CD4-positive, alpha-beta T cell treated with Interleukin-4 for 4 hours (primary cell): ENCODE measurements at places on chromosomes 5 and 9.

GRCh38 chr9:22159586-22159985, 150.5 kb upstream of the CDKN2B start:
- DNase-seq = no peak

DNA sequence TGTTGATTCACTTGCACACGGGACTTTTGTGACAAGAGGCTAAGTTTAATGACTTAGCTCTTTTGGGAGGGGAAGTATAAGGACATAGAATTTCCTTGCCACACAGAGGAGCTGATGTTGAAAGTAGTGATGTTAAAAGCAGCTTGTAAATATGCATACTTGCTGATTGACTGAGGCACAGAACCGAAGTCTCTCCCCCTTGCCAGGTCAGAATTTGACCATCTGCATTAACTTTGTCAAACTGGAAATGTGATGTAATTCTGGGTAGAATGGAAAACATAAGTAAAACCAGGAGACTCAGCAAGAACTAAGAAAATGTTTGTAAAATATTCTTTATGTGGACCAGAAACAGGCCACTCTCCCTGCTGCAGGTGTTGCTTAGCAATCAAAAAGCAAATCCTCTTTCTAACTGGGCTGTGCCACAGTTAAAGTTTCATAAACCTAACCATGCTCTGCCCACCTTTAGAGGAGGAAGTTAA, 284.2 kb downstream of the NR3C1 start:
- no peak for DNase-seq

DNA sequence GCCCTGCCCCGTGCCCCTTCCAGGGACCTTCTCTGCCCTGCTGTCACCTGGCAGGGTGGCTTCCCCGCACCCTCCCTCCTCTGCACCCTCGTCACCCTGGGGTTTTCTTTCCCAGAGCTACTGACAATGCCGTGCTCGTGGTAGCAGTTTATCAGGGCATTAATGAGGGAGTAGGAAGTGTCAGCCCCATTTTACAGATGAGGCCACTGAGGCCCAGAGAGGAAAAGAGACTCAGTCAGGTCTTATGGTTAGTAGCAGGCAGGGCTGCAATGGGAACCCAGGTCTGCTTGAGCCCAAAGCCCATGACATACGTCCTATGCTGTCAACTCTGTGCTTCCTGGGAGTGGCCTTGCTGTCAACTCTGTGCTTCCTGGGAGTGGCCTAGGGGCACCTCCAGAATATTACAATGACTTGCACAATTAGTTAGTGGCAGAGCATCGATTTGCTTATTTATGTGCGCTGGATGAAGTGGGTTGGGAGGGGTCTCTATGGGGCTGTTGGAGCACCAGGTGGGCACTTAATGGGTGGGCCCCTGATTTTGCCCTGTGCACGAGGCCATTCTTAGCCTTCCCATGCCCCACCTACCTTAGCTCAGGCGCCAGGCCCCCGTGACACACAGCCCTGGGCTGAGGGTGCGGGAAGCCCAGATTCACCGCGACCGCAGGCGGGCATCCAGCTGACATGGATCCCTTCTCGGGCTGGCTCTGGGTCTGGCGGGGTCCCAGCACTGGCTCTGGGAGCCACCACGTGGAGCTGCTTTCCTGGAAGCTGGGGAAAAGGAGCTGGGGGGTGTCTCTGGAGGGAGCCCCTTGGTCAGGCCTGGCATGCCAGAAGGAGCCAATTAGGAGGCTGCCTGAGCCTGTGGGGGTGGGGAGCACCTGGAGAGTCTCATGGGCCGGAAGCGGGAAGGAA, 82.0 kb upstream of the ORM1 start:
- DNase-seq = no peak

DNA sequence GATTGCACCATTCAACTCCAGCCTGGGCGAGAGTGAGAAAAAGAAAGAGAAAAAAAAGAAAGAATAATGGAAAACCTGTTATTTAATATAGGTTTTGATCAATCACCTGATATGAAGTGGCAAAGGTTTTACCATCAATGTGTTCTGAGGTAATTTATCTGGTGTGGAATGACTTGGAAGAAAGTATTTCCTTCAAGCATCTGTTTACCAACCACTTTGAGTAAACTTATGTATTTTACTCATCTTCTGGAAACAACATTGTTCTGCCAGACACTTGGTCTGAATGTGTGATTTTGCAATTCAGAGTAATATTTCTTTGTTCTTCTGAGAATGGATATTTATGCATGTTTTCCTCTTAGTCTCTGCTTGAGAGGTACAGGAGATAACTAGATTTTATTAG, 24.3 kb downstream of the KIF2A start:
- DNase-seq = no peak

GRCh38 chr5:58926541-58926935, 343.7 kb downstream of the RAB3C start:
- DNase-seq = no peak

- no peak for DNase-seq
Observed at GRCh38 chr5:55902696-55903095, 51.5 kb downstream of the IL31RA start.

GRCh38 chr5:53926026-53926425, 365.6 kb downstream of the NDUFS4 start:
- DNase-seq = no peak

DNA sequence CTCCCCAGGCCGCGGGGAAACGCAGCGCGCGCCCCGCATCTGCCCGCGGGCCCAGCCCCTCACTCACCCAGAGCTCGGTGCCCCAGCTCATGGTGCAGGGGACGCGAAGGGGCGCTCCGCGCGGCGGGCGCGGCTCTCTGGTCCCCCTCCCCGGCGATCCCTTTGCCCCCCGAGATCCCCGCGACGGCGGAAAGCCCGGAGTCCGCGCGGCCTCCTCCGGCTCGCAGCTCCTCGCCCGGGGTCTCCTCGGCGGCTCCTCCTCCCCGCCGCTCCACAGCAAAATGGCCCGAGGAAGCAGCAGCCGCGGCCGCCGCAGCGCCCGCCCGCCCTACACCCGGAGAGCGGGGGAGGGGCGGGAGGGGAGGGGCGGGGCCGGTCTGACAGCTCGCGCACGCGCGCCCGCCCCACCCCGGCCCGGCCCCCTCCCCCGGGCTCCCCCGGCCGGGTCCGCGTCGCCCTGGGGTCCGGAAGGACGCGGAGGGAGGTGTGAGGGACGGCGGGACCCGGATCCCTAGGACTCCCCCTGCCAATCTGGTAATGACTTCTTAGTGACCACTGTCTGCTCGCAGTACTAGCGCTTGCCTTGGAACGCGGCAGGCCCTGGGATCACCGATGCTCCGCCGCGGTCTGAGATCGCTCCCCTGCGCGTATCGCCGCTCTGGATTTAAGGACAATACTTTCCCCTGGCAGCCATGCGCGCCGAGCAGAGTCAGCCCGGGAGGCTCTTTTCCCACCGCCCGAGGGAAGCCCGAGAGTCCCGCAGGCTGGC, at the start of gene FNBP1:
Gene FNBP1, minus strand, starts transcription at position 305 of the 769 bp plus-strand sequence. Its CDS starts 214 bp downstream, at position 91.
- peak; percentile 74 for DNase-seq

GRCh38 chr9:78615372-78615771, 318.4 kb downstream of the PSAT1 start:
- no peak for DNase-seq

- no peak for DNase-seq
Observed at GRCh38 chr5:87949676-87950631, 318.7 kb downstream of the TMEM161B start.

- no peak for DNase-seq
Observed at GRCh38 chr5:9015260-9015936, 530.5 kb downstream of the SEMA5A start.

GRCh38 chr5:72817671-72818266, 1.3 kb downstream of the TNPO1 start:
- no peak for DNase-seq

DNA sequence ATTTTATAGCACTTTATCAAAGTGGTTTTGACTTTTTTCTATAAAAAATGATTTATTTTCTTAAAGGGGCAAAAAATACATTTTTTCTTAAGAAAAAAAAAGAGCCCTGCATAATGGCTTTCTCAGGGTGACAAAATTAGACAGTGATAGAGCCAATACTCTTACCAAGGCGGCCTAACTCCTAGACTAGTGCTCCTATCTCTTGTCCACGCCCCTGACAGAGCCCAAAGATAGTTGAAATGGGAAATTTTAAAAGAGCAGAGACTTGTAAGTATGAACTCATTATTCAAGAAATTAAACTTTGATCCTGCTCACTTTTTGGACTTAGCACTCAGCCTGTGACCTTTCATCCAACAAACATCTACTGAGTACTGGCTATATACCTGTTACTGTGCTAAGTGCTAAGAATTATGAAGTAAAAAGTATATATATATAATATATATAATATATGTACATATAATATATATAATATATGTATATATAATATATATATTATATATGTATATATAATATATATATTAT, 1.2 kb downstream of the INVS start:
- no peak for DNase-seq

DNA sequence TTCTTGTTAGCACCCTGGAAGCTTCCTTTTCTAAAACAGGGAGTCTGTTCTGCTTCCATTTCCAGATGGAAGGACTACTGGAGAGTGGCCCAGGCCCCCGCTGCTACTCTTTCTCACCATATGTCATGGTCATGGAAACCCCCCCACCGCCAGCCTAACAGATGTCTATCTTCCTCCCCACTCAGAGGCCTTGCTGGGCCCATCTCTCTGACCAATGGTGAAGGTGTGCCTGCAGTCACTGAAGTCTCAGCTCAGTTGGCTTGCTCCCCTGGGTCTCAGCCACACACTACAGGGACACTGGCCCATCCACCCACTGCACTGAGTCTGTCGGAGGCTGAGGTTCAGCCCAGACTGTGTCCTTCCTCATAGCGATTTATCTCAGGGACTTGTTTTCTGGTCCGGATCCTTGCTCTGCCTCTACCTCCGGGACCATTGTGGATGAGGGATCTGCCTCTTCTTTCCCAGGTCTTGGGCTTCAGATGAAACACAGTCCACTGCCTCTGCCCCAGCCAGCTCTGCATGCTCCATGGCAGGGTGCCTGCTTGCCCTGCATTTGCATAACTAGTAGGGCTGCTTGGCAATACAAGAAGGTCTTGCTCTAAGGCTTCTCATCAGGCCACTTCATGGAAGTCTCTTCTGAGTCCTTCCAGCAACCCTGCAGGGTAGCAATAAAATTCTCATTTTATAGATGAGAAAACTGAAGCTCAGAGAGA, 30.8 kb downstream of the GALNT12 start:
- DNase-seq = no peak

- DNase-seq = no peak
Observed at GRCh38 chr5:124252747-124253146, 493.7 kb downstream of the ZNF608 start.

GRCh38 chr5:151738125-151738848, 20.1 kb downstream of the ATOX1 start:
- DNase-seq = no peak

GRCh38 chr9:93467062-93467416, 13.7 kb upstream of the FAM120AOS start:
- DNase-seq = no peak

GRCh38 chr5:128212191-128212806, 128.7 kb downstream of the SLC12A2 start:
- DNase-seq = no peak

DNA sequence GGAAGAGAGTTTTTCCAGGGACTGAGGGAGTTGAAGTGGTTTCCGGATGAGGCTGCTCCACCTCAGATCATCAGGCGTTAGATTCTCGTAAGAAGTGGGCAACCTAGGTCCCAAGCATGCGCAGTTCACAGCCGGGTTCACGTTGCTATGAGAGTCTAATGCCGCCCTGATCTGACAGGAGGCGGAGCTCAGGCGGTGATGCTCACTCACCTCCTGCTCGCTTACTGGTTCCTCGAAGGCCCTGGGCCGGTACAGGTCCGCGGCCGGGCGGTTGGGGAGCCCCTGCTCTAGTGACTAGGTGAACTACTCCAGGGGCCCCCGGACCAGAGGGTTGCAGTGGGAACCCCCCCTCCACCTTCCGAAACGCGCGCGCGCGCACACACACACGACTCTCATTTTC, 997 bp upstream of the RNF130 start:
- DNase-seq = no peak

- no peak for DNase-seq
Observed at GRCh38 chr9:134276453-134277245, 49.6 kb upstream of the RXRA start.

DNA sequence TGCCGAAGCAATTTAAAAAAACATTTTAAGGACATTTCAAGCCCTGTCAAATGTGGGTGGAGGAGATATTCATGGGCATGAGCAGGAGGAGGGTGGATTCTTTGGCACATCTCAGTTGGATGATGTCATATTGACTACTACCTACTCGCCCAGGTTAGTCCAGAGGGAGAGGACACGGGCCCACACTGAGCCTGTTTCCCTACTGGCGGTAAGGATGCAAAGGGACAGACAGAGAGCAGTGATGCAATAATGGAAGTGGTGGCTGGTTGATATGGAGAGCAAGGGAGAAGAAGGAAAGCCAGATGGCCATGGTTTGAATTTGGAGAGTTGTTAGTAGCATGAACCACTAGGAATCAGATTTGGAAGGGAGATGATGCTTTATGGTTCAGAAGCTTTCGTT, 34.1 kb upstream of the PDE8B start:
- DNase-seq = no peak

GRCh38 chr9:92534674-92535073, 1.1 kb downstream of the ECM2 start:
- DNase-seq = no peak
